ENCODE measurements at places on chromosomes 6 and 20.

DNA sequence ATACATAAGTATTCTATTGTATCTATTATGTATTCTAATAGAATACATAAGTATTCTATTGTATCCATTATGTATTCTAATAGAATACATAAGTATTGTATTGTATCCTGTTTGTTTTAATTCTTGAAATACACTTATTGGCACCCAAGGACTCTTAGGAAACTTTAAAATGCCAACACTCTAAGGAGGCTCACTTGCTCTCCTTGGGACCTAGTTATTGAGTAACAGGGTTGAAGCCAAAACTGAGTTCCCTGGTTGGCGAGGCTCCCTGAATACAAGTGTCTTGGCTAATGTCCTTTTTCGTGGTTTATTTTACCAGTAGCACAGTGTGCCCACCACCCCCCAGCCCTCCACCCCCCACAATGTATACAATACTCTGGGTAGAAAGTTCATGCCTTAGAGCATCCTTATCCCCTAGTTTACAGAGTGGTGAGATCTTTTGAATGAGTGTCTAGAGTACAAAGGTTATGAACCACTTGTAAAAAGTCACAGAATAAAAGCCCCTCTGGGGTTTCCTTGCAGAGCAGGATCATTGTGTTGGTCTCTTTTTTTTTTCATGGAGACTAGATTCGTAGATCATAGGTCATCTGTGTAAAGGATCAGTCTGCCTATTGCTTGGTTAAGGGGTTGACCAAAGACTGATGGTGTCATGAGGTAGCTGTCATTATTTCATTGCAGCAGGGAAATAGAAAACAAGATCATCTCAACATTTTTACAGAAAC is 32.5 kb upstream of the PRDM1 start:
- DNase-seq: no peak

DNA sequence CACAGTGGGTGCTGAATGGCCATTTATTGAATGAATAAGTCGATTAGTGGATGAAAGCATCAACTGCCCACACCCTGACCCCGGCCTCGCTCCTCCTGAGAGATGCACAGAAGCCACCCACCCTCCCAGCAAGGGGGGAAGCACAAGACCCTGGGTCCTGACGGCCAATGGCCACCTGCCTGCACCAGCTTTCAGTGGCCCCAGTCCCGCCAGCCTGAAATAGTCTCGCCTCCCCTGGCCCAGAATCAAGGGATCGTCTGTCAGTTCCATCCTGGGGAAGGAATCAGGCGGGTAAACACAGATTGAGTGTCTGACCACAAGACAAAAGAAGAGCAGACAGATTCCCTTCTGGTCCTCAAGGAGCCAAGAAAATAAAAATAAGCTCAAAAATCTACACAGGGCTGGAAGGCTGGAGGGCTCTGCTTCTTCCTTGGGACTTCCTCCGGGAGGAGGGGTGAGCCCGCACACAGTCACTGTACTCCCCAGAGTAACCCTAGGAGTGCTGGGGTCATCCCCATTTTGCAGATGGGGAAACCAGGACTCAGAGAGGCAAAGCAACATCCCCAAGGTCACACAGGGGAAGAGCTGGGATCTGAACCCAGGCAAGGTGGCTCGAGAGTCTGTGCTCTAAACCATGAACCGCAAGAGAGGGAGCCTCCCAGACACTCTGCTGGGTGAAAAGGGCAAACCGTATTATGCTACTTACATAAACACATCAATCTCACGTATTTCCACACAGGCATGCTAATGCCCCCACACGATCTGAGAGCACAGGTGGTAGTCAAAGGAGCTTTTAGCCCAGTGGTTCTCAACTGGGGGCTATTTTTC is 7.8 kb downstream of the PREX1 start:
- DNase-seq: no peak

DNA sequence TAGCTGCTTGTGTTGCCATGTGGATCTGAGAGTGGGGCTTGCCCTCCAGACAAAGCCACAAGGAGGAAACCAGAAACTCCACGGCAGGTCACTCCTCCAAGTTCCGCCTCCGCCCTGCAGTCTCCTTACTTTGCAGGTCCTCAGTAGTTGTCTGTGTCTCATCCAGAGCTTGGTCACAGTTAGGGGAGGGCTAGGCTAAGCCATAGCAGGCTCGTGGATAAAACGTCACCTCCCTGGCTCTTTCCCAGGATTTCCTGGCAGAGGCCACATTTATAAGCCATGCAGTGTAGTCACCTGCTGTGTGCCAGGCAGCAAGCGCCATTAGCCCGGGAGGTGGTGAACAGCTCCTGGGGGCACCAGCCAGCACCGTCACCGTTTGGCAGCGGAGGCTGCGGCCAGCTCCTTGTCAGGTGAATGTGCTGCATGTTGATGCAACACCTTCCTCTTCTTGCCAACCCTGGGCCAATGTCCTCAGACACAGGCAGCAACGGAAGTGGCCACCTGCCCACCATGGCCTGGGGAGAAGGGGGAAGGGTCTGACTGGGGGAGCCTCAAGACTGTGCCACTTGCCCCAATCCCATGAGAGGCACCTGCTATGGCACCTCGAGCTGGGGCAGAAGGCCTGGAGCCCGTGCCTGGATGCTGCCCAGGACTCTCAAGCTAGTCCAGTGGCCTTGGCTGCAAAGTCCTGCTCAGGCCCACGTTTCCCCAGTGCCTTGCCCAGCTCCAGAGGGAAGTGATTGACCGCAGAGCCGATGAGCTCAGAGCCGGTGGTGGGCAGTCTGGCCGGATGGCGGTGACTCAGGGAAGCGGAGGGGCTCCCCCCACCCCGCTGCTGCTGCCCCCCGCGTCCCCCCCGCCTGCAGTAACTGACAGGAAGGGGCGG is 39.0 kb upstream of the SLCO4A1 start:
- DNase-seq: no peak

DNA sequence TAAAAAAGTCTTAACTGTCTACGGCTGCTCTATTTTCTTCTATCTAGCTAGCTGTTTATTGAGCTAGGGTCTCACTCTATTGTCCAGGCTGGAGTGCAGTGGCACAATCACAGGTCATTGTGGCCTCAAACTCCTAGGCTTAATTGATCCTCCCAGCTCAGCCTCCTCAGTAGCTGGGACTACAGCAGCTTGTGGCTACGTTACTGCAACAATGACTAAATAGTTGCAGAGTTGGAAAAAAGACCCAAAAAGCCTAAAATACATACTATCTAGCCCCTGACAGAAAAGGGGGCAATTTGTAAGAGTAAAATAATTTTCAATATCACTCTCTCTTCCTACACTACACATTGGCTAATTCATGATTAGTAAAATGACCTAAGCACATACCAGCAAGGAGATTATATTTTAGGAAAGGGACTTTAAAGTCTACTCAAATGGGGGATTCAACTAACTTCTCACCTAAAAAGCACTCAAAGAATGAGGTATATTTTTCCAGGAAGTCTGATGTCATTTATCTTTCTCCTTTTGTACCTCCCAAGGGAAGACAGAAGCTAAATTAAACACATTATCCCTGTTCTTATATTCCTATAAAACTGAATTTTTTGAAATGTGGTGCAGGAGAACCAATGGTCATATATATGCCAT is 82.8 kb downstream of the ZMYND8 start:
- no peak for DNase-seq

DNA sequence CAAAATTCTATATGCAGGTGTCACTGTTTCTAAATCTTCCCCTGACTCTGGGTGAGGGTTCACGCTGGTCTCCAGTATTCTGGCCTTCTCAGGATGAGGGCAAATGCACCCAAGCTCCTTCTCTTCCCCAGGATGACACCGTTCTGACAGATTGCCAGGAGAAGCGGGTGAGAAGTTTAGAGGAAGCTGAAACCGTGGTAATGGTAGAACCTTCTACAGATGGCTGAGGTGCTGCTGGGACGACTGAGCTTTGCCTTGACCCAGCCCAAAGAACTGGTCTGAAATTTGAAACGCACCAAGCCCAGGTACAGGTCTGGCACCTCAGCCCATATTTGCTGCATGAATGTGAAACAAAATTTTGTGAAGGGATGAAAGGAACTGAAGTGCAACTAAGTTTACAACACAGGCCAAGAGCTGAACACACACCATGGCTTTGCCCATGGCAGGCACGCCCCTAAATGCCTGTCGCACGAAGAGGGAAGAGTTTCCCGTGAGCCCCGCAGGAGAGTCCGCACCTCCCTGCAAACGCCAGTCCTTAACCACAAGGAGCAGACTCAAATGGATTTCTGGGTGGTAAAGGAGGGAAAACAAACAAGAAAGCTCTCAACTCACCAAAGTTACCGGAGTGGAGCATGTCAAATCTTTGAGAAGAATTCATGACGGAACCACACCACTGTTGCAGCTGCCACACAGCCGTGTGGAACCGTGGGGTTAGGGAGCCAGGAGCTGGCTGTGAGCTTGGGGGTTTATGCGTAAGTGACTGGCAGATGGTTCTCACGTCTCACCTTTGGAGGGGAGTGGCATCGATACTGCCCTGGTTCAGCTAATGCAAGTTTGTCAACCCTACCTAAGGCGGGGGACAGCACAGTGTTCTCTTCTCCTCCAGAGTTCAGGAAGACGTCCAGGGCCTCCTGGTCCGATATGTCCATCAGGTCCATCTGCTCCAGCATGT is 138.9 kb downstream of the DTNBP1 start:
- no peak for DNase-seq
